ENCODE measurements at places on chromosomes 4 and X.

DNA sequence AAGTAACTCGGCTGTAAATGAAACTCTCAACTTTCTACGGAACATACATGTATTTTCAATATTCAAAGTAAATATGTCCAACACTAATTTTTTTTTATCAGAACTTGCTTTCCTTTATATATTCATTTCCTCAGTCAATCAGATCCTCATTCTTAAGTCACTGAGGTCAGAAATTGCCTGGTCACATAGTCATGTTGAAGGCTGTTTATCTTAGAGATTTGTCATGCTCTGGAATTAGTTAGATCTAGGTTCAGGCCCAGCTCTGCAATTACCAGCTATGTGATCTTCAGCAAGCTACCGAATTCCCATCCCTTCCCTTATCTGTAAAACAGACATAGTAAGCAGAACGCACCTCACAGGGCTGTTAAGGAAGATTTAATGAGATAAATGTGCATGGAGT lies 228.8 kb downstream of the SPCS3 start:
- DNase-seq, result no peak
- no peak overlapping the region for H3K4me3 ChIP-seq
- H3K27me3 ChIP-seq, result no peaks in the 10 kb centered on the region

- no peak overlapping the region for H3K4me3 ChIP-seq
- no peaks in the 10 kb centered on the region for H3K27me3 ChIP-seq
Observed at GRCh38 chr4:54898056-54898562, 227.3 kb downstream of the KDR start.

DNA sequence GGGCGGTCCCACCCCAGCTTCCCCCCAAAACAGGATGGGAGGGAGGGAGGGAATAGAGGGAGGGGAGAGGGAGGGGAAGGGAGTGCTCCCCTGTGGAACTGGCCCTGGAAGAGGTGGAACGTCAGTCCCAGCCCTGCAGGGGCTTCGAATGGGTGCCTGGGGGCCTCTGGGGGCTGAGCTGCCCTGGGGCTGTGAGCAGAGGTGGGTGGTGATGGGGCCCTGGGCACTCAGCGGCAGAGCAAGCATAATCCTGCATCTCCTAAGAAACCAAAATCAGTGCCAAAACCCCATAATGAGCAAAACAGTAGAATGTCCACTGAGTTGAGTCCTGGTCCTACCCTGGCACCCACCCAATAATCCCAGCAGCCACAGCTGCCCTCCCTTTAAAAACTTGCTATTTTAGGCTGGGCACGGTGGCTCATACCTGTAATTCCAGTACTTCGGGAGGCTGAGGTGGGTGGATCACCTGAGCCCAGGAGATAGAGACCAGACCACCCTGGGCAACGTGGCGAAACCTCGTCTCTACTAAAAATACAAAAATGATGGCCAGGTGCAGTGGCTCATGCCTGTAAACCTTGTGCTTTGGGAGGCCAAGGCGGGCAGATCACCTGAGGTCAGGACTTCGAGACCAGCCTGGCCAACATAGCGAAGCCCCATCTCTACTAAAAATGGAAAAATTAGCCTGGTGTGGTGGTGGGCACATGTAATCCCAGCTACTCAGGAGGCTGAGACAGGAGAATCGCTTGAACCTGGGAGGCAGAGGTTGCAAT lies 11.1 kb downstream of the DOK7 start:
- DNase-seq, result no peak
- no peaks in the 10 kb centered on the region for H3K27me3 ChIP-seq
- no peak overlapping the region for H3K4me3 ChIP-seq
- H3K36me3 ChIP-seq, result no peaks in the 10 kb centered on the region

DNA sequence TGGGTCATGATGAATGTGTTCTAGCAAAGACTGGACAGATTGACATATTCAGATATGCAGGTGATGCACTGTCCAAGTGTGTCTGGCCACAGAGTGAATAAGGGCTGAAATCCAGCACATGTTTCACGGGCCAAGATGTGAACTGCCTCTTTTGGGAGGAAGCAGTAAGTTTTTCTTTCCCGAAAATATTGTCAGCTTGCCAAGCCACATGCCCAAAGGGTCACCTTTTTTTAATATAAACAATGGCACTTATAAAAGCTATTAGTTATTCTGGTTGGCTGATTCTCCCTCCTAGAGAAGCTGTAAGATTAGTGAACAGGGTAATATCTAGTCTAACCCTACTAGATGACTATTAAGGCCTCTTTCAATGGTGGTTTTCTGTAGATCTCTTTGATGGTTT lies 1.5 kb upstream of the EDNRA start:
- H3K4me3 ChIP-seq, result no peak overlapping the region
- no peak overlapping the region for H3K27ac ChIP-seq
- H3K4me1 ChIP-seq, result no peaks in the 10 kb centered on the region

DNA sequence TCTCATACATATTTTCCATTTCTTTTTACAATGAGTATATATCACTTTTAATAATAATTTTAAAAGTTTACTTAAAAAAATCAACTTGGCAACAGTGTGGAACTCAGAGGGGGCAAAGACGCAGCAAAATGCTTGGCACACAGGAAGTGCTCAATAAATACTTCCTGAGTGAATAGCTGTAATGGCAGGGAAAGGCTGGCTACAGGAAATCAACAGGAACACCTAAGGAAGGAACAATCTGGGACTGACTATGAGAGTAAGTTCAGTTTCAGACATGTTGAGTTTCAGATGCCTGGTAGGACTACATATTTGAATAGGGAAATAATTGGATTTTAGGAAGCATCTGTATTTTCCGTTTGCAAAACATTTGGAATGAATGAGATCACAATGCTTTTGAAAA lies 137.6 kb downstream of the SCLT1 start:
- H3K27me3 ChIP-seq, result no peaks in the 10 kb centered on the region
- peaks cover 8% of the 10 kb centered on the region for H3K36me3 ChIP-seq
- no peak for DNase-seq

GRCh38 chr4:176565049-176565448 lies 227.7 kb downstream of the VEGFC start:
- DNase-seq, result no peak
- H3K27me3 ChIP-seq, result no peaks in the 10 kb centered on the region

DNA sequence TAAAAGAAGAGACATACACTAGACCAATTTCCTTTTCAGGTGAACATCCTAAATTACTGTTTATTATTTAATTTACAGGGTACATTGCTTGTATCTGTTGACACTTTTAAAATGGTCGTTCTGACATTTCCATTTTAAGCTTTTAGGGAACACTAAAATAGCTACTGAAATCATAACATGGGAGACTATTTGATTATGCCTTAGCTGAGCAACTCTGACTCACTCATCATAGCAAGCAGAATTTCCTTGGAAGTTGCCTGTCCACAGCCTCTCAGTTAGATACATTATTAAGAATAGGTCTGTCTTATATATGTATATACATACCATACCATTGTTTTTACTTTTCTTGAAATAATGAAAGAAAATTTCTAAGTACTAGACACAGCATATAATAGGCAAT lies 22.0 kb downstream of the GUCY1B1 start:
- H3K27ac ChIP-seq, result no peak overlapping the region
- H3K27me3 ChIP-seq, result no peaks in the 10 kb centered on the region
- no peak overlapping the region for H3K4me3 ChIP-seq

DNA sequence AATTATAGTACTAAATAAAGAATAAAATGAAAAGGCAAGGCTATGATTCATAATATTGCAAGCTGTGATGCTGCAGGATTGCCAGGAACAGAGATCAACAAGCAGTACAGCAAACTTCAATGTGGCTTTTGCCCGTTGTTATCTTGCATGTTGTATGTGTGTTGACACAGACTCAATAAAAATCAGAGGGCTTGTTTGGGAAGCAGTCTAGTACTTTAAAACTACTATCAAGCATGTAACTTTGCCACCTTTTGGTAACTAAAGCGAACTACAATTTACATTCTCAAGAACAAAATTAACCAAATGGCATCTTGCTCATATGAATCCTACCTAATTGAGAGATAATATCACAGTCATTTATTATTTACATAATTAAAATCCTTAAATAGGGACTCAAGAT lies 79.8 kb upstream of the GPM6A start:
- DNase-seq, result no peak
- no peaks in the 10 kb centered on the region for H3K4me1 ChIP-seq
- H3K27me3 ChIP-seq, result no peaks in the 10 kb centered on the region
- no peak overlapping the region for H3K4me3 ChIP-seq

GRCh38 chr4:1307951-1308735 lies 18.5 kb downstream of the MAEA start:
- H3K27me3 ChIP-seq, result no peaks in the 10 kb centered on the region
- H3K4me3 ChIP-seq, result no peak overlapping the region
- peak overlapping the region; percentile 81 for H3K27ac ChIP-seq
- H3K4me1 ChIP-seq, result peaks cover 64% of the 10 kb centered on the region
- DNase-seq, result no peak

DNA sequence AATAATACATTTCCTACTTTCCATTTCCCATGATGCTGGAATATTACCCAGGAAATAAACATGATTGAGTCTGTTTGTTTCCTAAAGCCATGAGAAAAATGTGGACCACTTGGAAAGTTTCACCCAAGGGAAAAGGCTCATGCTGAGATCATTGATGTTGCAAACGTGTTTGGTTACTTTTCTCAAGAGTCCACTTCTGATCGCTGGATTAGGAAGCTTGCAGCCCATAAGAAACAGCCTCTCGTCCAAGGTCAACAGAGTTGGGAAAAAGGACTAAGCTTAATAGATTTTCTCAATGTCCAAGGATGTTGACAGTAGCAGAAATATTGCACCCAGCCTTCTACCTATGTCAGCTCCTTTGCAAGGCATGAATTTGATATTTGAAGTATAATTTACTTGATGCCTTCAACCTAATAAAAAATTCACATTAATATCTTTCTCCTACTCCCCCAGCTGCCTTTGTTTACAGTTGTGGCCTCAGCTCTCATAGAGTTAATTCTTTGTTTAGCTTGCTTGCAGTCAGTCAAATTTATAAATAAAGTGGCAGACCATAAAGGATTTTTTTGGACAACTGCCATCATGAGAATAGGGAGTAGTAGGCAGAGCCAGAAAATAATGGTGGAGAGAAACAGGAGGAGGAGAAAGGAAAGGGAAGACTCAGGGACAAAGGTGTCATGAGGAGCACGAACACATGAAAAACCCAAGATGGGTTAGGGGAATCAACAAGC lies 65.6 kb upstream of the BLTP1 start:
- H3K27ac ChIP-seq, result no peak overlapping the region
- H3K4me1 ChIP-seq, result no peaks in the 10 kb centered on the region
- peaks cover 6% of the 10 kb centered on the region for H3K27me3 ChIP-seq
- H3K36me3 ChIP-seq, result no peaks in the 10 kb centered on the region

- no peak for DNase-seq
- no peak overlapping the region for H3K27ac ChIP-seq
- no peaks in the 10 kb centered on the region for H3K4me1 ChIP-seq
Observed at GRCh38 chrX:29948653-29949052, 266.7 kb upstream of the MAGEB2 start.

DNA sequence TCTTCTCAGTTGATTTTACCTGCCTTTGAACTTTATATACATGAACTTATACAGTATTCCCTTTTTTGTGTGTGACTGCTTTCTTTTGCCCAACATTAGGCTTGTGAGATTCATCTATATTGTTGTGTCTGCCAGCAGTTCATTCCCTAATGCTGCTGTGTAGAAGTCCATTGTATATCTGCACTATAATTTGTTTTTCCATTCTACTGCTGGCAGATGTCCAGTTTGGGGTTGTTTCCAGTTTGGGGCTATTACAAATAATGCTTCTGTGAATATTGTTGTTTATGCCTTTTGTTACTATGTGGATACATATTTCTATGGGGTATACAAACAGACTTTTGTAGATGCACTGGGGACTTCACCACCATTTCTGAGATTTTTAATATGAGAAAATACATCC lies 268.4 kb downstream of the DCTD start:
- H3K36me3 ChIP-seq, result no peaks in the 10 kb centered on the region

GRCh38 chr4:94126669-94127068 lies 81.0 kb upstream of the SMARCAD1 start:
- no peak for DNase-seq
- H3K4me1 ChIP-seq, result no peaks in the 10 kb centered on the region
- H3K36me3 ChIP-seq, result no peaks in the 10 kb centered on the region
- no peak overlapping the region for H3K27ac ChIP-seq

DNA sequence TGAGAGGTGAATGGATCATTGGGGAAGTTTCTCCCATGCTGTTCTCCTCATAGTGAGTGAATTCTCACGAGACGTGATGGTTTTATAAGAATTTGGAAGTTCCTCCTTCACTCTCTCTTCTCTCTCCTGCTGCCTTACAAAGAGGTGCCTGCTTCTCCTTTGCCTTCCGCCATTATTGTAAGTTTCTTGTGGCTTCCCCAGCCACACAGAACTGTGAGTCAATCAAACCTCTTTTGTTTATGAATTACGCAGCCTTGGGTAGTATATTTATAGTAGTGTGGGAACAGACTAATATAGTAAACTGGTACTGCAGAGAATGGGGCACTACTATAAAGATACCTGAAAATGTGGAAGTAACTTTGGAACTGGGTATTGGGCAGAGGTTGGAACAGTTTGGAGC lies 7.8 kb upstream of the CTAG2 start:
- H3K36me3 ChIP-seq, result no peaks in the 10 kb centered on the region
- H3K4me1 ChIP-seq, result no peaks in the 10 kb centered on the region
- H3K4me3 ChIP-seq, result no peak overlapping the region
- no peak for DNase-seq

DNA sequence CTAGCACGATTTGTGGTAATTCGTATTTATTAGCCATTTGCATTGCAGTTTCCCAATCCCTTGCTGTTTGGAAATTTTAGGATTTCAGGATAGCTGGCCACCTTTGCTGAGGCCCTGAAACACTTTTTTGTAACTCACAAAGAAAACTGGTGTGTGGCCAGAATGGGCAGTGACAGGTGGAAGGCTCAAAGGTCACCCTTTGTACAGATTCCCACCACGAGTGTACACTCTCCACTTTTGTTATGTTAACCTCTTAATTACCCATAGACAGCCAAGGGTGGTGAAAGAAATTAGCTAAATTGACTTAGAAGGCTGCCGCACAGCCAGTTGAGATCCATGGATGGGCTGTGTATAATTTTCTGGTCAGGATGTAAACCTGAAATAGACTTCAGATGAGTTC lies 109.7 kb upstream of the ARX start:
- peaks cover 2% of the 10 kb centered on the region for H3K27me3 ChIP-seq
- no peaks in the 10 kb centered on the region for H3K4me1 ChIP-seq
- DNase-seq, result no peak
- no peak overlapping the region for H3K4me3 ChIP-seq
- no peak overlapping the region for H3K27ac ChIP-seq

DNA sequence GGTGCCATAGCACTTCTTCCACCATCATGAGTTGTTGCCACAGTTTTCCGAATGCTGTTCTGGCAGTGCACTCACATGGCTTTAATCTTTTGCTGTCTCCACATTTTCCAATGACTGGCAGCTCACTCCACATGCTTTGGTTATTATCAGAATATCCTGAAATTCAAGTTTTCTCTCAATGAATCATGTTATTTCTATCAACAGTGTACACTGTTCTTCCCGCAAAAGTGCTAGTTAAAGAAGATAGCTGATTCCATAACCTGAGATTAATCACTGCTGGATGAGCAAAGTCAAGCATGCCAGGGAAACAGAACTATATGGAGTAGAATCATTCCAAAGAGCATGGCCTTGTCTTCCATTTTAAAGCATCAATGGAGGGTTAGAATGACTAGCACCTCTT lies 14.6 kb upstream of the IL13RA2 start:
- no peak for DNase-seq
- H3K27me3 ChIP-seq, result no peaks in the 10 kb centered on the region
- H3K4me1 ChIP-seq, result no peaks in the 10 kb centered on the region
- H3K36me3 ChIP-seq, result no peaks in the 10 kb centered on the region
- no peak overlapping the region for H3K4me3 ChIP-seq

- DNase-seq, result peak; percentile 58
- H3K27ac ChIP-seq, result no peak overlapping the region
- H3K27me3 ChIP-seq, result no peaks in the 10 kb centered on the region
Observed at GRCh38 chr4:8409264-8410065, 31.1 kb downstream of the ACOX3 start.

GRCh38 chrX:46642145-46642544 lies 68.6 kb downstream of the CHST7 start:
- peaks cover 21% of the 10 kb centered on the region for H3K4me1 ChIP-seq
- no peak overlapping the region for H3K27ac ChIP-seq
- DNase-seq, result no peak
- H3K27me3 ChIP-seq, result no peaks in the 10 kb centered on the region
- no peak overlapping the region for H3K4me3 ChIP-seq

Measured in activated CD8-positive, alpha-beta T cell treated with anti-CD3 and anti-CD28 coated beads for 36 hours (primary cell).